Motor neuron (in vitro differentiated cells): ENCODE measurements at places on chromosomes 7 and 10. TPM values are rescaled to one million over a fixed set of nuclear protein-coding genes. Genes with fewer than 3 reads are reported as not detected.

RASA4B gene
- total RNA-seq: 4.4 and 6.0 TPM in 2 replicates

DNA sequence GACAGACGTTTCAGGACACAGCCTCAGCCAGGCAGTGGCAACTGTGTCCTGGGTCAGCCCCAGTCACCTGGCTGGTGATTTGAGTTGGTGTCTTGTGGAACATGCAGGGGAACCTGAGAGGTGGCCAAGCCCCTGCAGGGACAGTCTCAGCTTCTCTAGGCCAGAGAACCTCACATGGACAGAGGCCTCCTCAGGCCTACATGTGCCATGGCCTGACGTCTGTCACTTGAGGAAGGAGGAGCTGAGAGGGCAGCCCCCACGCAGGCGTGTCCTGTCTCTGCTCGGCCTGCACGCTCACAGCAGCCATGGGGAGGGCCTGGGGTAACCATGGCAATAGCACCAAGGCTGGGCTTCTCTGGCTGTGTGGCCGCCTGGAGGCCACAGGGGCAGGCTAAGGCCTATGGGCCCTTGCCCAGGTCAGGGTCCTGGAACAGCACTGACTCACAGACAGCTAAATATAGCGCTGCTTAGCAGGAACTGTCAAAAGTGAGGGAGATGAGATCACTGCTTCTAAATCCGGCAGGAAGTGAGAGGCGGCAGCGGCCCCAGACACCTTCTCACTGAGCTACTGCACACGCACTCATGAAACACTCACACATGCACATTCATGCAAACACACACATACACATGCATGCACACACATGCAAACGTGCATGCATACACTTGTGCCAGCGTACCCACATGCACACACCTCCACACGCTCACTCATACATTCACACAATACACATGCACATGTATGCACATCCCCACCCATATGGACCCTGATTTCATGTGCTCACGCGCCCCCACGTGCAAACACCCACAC is 57.0 kb downstream of the YKT6 start:
- ATAC-seq: peak; percentile 74

GRCh38 chr7:128380483-128381106 is 19.1 kb upstream of the PRRT4 start:
- peak; percentile 4 for ATAC-seq

DNA sequence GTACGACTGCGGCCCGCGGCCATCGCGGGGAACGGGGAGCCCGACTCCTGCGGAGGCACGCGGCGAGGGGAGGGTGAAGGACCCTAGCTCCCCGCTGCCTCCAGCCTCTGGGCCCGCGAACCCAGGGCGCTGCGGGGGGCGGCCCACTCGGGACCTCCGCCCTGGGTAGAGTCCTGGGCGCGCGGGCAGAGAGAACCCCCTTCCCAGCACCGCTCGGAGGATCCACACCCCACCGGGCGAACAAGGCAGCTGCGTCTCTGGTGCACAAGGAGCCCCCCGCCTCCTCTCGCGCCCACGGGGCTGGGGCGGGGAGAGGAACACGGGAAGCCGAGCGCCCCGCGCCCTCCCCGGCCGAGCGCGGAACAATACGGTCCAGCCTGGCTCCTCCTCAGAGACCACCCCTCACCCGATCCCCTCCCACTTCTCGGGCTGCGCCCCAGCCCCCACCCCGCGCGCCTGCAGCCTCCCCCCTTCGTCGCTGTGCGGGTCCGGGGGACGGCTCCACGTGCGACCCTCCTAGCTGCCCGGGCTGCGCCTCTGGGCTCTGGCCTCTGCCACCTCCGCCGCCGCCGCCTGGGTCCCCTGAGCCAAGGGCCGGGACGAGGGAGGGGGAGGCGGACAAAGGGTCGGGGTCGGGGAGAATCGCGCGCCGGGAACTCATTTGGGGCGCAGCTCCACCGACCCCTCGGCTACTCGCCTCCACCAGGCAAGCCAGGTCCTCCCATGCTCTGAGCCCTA is at the start of gene WDR86:
TSS of gene WDR86 (minus strand) at position 372 of the 738 bp plus-strand sequence. CDS start 449 bp downstream, outside the sequence.
- no peak for ATAC-seq

GPNMB gene
- 426 and 459 TPM in 2 replicates for total RNA-seq

HMX2 gene
- total RNA-seq: not detected in 2 replicates

GRCh38 chr10:16930540-16930939 is 113.3 kb upstream of the RSU1 start:
- ATAC-seq: no peak

DNA sequence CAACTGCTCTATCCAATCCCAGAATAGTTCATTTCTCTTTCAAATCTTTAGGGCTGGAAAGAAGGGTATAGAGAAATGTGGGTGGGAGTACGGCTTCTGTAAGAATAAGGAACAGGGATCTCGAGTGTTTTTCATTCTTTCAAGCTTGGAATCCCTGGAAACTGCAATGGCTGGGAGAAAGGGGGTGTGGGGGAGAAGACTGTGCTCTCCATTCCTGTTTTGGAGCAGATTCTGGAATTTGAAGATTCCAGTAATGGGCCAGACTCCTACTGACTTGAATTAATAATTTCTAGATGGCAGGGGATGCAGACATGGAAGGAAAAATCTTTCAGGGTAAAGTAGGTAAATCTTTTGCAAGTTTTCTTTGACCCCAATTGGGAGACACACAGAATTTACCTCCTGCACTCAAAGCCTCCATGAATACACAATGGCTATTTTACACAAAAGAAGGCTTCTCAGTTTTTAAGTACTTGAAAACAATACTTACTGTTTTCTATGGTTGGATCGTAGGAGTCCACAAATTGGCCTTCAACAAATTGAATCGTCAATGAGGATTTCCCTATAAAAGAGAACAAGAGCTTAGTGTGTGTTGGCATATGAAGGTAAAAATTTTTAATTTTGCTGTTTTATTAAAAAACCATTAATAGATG is 29.1 kb downstream of the RHEB start:
- no peak for ATAC-seq

HTR7 gene
- total RNA-seq: 0.43 and 0.44 TPM in 2 replicates

GRCh38 chr10:78049851-78050250 is 16.2 kb downstream of the RPS24 start:
- ATAC-seq: no peak

- ATAC-seq: no peak
These were observed 66.6 kb upstream of the WNT16 start for GRCh38 chr7:121262221-121262620.

- ATAC-seq: no peak
These were observed 3.6 kb downstream of the EPDR1 start for GRCh38 chr7:37923996-37924395.

GRCh38 chr7:5750031-5750653 is 31.3 kb downstream of the RNF216 start:
- peak; percentile 94 for ATAC-seq

DNA sequence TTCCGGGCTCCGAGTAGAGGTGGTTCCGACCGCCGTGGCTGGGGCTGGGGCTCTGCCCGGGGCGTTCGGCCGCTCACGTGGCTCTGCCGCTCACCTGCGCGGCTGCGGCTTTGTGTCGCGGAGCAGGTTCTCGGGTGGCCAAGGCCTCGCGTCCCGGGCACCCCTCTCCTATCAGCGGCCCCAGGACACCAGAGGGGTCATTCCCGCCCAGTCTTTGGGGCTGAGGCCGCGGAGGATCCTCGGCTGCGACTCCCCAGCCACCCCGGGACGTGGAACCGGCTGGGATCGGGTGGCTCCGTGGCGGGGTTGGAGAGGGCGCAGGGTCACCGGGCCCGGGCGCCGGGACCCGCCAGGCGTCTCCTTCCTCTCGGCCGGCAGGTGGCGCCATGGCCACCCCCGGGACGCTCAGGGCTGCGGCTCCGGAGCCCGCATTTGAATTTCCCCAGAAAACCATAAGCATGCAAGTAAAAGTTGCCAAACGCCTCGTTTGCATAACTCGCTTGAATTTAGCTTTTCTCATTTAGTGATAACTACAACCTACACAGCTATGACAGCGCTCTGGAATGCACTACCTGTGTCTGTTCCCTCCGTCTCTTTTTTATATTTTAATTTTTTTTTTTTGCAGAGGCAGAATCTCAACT is 1.2 kb downstream of the COL26A1 start:
- peak; percentile 98 for ATAC-seq

SGCE gene
- total RNA-seq: 76.0 and 76.3 TPM in 2 replicates

DNA sequence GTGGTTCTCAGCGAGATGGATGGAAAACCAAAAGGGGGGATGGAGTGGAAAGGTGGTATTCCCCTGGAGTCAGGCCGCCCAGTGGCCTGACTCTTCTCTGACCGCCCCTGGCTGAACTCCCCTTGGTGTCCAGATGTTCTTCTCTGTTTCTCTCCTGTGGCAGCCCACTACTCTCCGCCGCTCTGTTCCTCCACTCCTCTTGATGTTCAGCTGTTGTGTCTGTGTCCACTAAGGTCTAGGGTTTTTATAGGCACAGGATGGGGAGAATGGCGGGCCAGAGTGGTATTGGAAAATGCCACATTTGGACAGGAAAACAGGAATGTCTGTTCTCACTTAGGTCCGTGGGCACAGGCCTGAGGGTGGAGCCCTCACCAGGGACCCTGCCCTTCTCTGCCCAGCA is 954.3 kb upstream of the MBL2 start:
- no peak for ATAC-seq

CYP2C9 gene
- 0.36 TPM in 1 of 2 replicates, not detected in the other for total RNA-seq

- ATAC-seq: no peak
These were observed 53.8 kb downstream of the APBB1IP start for GRCh38 chr10:26491934-26492333.

EGFR gene
- total RNA-seq: 0.81 and 1.2 TPM in 2 replicates

DNA sequence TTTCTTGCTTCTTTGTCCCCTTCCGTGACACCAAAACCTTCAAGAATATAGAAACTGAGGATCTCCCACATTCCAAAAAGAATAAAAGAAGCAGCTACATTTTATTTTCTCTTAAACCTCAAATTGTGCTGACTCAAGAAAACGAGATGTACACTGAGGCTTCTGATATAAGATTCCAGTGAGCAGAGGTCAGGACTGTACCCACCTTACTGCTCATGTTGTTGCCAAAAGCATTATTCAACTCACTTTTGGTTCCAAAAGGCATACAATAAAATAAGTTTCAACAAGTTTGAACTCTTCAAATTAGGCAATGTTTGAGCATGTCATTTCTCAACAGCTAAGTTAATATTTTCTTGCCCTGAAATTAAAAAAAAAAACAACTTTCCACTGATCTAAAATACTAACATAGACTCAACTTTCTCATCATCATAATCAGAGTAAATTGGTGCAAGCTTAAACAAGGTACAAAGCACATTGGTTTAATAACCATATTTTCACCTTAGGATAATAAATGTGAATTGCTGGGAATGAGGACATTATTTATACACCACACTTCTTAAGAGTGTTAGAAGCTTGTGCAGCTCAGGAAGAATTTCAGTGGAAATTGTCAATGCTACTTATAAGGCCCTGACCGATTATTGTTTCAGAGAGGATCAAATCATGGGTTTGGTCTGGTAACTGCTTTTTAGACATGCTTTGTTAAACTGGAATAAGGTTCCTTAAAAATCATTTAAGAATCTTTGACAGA is 629.0 kb upstream of the IGFBP3 start:
- ATAC-seq: no peak

- no peak for ATAC-seq
These were observed 404.1 kb upstream of the MKI67 start for GRCh38 chr10:128530301-128530700.

XRCC2 gene
- total RNA-seq: 0.98 and 1.2 TPM in 2 replicates

- no peak for ATAC-seq
These were observed 167.8 kb downstream of the USP6NL start for GRCh38 chr10:11443468-11444154.
